ENCODE measurements at places on chromosomes 11 and 22.

DNA sequence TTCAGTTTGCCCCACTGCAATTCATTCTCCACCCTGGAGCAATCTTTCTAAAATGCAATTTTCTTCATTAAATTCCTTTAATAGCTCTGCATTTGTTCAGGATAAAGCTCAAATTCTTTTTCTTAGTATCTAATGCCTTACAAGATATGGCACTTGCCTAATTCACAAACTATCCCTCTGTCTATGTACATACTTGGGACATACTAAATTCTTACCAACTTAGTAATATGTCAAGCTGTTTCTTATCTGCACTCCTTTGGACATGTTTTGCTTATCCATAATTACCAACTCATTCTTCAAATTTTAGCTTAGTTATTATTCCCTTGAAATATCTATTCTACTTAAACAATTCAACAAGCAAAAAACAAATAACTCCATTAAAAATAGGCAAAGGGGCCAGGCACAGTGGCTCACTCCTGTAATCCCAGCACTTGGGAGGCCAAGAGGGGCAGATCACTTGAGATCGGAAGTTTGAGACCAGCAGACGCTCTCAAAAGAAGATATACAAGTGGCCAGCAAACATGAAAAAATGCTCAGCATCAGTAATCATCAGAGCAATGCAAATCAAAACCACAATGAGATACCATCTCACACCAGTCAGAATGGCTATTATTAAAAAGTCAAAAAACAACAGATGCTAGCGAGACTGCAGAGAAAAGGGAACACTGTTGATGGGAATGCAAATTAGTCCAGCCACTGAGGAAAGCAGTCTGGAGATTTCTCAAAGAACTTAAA, 96.9 kb downstream of the FAM76B start:
- no peak for DNase-seq

GRCh38 chr11:29628609-29629008, 388.2 kb downstream of the KCNA4 start:
- no peak for DNase-seq

GRCh38 chr22:35523167-35523947, 17.3 kb upstream of the RASD2 start:
- no peak for DNase-seq

- no peak for DNase-seq
Observed at GRCh38 chr22:28410050-28410816, 269.4 kb downstream of the TTC28 start.

DNA sequence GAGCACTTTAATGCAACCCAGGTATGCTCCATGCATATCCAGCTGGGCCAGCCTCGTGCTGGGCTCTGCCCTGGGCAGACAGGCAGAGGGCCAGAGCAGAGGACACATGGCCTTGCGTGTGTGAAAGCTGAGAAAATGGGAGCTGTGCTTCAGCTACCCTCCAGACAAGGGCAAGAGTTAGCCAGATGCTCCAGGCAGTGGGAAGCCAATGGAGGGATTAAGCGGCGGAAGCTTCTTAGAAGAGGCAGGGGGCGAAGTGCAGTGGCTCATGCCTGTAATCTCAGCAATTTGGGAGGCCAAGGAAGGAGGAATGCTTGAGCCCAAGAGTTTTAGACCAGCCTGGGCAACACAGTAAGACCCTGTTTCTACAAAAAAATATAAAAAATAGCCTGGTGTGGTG, 9.8 kb upstream of the ARHGEF17 start:
- no peak for DNase-seq

GRCh38 chr11:95568281-95568680, 221.3 kb downstream of the FAM76B start:
- no peak for DNase-seq

GRCh38 chr11:68900835-68901381, 2.7 kb downstream of the MRPL21 start:
- DNase-seq, result no peak

DNA sequence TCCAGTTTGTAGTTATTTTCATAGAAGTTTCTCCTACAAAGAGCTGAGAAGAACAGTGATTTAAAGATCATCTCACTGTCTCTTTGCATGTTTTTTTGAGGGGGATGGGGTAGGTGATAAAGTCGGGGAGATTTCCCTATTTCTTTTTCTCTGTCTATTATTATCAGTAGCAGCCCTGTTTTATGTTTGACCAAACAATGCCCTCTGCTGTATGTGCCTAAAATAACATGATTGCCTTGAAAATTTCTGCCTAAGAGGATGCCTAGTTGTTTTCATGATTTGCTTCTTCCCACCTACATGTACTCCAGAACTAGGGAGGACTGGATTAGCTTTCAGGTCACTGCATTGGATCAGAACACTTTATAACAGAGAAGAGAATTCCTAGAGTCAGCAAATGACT, 1330.2 kb downstream of the LRRC4C start:
- no peak for DNase-seq

GRCh38 chr11:109390752-109391151, 31.2 kb upstream of the C11orf87 start:
- DNase-seq, result no peak

GRCh38 chr11:36027731-36028130, 83.9 kb downstream of the LDLRAD3 start:
- DNase-seq, result no peak

DNA sequence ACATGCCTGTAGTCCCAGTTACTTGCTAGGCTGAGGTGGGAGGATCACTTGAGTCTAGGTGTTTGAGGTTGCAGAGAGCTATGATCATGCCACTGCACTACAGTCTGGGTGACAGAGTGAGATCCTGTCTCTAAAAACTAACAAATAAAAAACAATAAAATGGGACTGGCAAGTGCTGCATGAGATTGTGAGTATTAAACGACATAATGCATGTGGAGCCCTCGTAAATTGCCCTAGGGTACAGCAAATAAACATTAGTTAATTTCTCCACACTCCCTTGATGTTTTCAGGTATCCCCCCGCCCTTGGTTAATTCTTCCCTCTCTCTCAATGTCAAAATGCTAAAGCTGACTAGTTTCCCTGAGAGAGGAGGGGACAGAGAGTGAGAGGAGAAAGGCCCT, 4.9 kb upstream of the RHOG start:
- DNase-seq, result no peak

GRCh38 chr11:102415304-102415916, 37.2 kb downstream of the TMEM123 start:
- DNase-seq, result no peak

GRCh38 chr11:100903284-100903683, 216.2 kb downstream of the ARHGAP42 start:
- DNase-seq, result no peak

DNA sequence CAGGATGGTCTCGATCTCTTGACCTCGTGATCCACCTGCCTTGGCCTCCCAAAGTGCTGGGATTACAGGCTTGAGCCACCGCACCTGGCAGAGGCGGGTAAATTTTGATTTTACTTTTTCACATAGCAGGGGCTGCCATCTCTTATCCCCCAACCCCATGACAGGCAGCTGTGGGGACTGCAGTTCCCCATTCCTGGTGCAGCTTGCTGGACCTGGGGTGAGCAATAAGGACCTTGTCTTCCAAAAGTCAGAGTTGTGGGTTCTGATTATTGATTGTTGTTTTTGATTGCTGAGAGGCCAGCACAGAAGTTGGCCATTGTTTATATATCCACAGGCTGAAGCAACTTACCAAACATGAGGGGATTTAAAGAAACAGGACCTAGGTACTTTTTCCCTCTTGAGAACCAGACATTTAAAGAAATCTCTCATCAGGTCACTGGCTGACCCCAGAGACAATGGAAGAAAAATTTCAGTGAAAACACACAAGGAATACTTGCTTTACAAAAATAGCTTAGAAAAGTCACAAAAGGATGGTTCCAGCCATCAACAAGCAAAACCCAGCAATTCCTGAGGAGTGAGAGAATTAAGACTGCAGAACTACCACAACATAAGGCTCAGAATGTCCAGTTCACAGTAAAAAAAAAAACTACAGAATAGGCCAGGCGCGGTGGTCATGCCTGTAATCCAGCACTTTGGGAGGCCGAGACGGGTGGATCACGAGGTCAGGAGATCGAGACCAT, 22.0 kb upstream of the MAPK1 start:
- DNase-seq, result no peak

DNA sequence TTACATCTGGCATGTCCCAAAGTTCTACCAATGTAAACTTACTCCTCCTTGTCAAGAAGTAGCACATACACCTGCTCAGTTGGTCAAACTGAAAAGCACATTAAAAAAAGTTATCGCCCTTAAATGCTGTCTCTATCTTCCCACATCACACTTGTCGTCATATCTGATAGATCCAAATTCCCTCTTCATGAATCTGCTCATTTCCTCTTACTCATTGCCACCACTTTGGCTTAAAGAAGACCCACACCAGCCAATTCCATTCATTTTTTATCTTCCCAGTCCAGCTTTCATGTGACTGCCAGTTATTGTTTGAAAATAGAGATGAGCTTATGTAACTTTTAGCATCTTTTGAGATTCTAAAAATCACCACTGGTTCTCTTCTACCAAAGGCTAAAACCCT, 305.9 kb upstream of the MTNR1B start:
- no peak for DNase-seq

DNA sequence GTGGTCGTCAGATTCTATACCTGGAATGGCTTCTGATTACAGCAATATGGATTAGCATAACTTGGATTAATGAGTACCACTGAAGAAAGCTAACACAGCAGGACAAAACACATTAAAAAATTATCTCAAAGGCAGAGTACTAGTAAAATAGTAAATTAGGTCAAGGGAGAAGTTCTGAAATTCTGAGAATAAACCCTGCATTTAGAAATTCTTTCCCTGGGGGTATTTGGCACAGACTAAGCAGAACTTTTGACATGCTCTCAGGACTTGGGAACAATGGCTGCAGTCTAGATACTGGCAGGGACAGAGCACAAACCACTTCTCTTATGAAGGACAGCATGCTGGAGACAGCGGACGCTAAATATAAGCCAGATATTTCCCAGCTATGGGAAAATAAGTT, 85.6 kb upstream of the GRIA4 start:
- no peak for DNase-seq

DNA sequence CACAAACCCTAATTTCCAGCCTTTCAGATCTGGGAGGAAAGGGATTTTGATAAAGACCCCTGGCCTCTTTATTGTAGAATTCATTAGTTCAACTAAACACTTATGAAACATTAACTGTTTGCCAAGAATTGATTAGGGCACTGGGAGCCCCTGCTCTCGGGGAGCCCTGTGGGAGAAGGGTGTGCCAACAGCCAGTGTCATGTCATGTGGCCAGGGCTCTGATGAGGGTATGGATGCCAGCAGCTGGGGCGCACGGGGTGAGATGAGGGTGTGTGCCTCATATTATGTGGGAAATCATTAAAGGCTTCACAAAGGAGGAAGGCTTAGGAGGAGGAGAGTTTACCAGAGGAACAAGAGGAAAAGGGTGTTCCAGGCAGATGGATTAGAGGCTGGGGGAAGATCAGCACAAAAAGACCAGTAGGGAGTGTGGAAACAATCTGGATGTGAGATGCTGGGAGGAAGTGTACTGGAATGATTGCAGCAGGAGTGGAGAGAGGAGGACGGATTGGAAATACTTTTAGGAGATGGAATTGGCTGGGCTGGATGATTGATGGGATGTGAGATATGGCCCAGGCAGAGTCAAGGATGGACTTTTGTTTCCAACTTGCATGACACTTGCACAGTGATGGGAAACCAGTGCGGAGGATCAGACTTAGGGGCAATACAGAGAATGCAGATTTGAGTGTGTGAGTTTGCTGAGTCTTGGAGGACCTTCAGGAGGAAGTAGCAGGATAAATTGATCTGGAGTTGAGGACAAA, 137.8 kb downstream of the CSNK2A3 start:
- no peak for DNase-seq

- no peak for DNase-seq
Observed at GRCh38 chr11:1879941-1880720, 11.6 kb downstream of the PRR33 start.

GRCh38 chr22:20424932-20425565, 12.6 kb downstream of the SCARF2 start:
- DNase-seq, result no peak

DNA sequence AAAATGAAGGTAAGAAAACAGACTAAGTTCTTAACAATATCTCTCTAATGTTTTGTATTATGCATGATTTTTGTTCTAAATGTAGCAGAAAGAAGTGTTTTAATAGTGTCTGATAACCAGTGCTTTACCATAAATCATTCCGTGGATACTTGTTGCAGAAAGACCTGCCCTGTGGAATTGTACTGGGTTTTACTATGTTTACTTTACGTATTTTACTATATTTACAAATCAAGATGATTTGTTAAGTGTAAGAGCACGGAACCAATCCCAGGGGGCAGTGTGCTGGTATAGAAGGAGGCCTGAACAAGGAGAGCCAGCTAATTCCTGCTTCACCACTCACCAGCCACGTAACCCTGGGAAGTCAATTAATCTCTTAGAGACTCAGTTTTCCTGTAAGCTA, 1.4 kb downstream of the HTR3B start:
- DNase-seq, result no peak

- DNase-seq, result no peak
Observed at GRCh38 chr11:66542362-66542761, 3.5 kb downstream of the ZDHHC24 start.

DNA sequence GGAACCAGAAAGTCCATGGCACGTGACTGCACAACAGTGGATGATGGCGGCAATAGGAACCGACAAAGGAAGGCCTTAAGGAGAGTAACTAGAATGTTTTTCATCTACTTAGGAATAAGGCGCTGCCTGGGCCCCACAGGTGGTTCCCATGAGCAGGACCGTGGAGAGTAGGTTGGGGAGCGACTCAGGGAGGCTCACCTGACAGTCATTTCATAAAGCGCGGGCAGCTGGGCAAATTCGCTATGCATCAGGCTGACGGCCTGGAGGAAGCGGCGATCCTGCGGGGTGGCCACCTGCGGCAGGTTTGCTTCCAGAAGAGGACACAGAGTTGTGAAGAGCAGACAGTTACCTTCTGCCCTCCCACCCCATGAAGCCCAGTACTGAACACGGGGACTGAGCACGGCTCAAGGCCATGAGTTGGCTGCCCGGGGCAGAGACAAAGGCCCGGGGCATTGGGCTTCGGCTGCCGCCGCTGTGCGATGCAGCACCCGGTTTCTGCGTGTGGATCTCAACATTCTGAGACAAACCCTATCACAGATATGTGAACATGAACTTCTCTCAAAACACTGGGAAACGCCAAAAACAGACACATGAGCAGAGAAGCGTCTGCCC, 25.8 kb downstream of the HPS4 start:
- DNase-seq, result no peak

- DNase-seq, result no peak
Observed at GRCh38 chr22:44338177-44338810, 25.5 kb upstream of the SHISAL1 start.

DNA sequence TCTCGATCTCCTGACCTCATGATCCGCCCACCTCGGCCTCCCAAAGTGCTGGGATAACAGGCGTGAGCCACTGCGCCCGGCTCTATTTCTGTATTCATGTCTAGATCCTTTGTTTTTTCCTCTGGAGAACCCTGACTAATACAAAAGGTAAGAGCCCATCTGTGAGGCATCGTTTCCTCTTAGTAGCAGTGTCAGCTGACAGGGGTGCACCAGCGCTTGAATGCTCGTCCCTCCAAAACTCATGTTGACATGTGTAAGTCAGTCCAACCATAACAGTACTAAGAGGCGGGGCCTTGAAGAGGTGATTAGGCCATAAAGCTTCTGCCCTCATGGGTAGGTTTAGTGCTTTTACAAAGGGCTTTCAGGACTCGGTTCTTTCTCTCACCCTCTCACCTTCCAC, 470.1 kb upstream of the B3GAT1 start:
- DNase-seq, result no peak

GRCh38 chr11:27242591-27242990, 120.4 kb downstream of the CCDC34 start:
- DNase-seq, result no peak

GRCh38 chr11:92227959-92228935, 3.6 kb downstream of the FAT3 start:
- no peak for DNase-seq

- DNase-seq, result peak; percentile 51
Observed at GRCh38 chr11:76371170-76371569, 9.8 kb downstream of the THAP12 start.
